T-cell (primary cell): ENCODE measurements at places on chromosomes 7 and 10. TPM values are rescaled to one million over a fixed set of nuclear protein-coding genes. Genes with fewer than 3 reads are reported as not detected.

The STRA8 gene
- not detected for total RNA-seq

The LIPM gene
- not detected for total RNA-seq

The SLC26A3 gene
- 0.33 TPM for total RNA-seq

The ZNF92 gene
- total RNA-seq, result 18.0 TPM

The GRM3 gene
- total RNA-seq, result not detected

The FFAR4 gene
- total RNA-seq, result not detected

The OR13A1 gene
- 0.26 TPM for total RNA-seq

The EPHA1 gene
- 43.5 TPM for total RNA-seq

The PRKCQ gene
- 60.3 TPM for total RNA-seq

The RARRES2 gene
- not detected for total RNA-seq

The LOXL4 gene
- not detected for total RNA-seq

The HMX3 gene
- total RNA-seq, result not detected

The SPDYE9 gene
- total RNA-seq, result not detected

The NAT16 gene
- not detected for total RNA-seq

The NOS3 gene
- total RNA-seq, result 4.8 TPM

The SMARCD3 gene
- total RNA-seq, result 8.6 TPM

The MMP21 gene
- 0.47 TPM for total RNA-seq

The PRSS2 gene
- not detected for total RNA-seq

The PAX4 gene
- total RNA-seq, result not detected

The SORBS1 gene
- total RNA-seq, result 0.98 TPM

The PAX2 gene
- not detected for total RNA-seq

The UPP1 gene
- 187 TPM for total RNA-seq

The DPY19L1 gene
- total RNA-seq, result 10.3 TPM

The SPAG6 gene
- not detected for total RNA-seq

The TACR2 gene
- total RNA-seq, result not detected

The NME8 gene
- not detected for total RNA-seq

The TAS2R5 gene
- 3.5 TPM for total RNA-seq

The TMEM209 gene
- 31.0 TPM for total RNA-seq

The CCDC3 gene
- 0.20 TPM for total RNA-seq

The RPEL1 gene
- total RNA-seq, result not detected

The BZW2 gene
- 30.5 TPM for total RNA-seq

The MICALL2 gene
- total RNA-seq, result 3.7 TPM

The POLR2J3 gene
- 151 TPM for total RNA-seq

The INA gene
- total RNA-seq, result not detected

The SAMD9L gene
- 45.5 TPM for total RNA-seq

The UBE2D4 gene
- 10.4 TPM for total RNA-seq

The PLEKHS1 gene
- not detected for total RNA-seq

The FRAT1 gene
- 25.5 TPM for total RNA-seq

The ABCB4 gene
- 0.60 TPM for total RNA-seq

The CASD1 gene
- total RNA-seq, result 28.6 TPM

The HOXA5 gene
- not detected for total RNA-seq

The CYP2C19 gene
- not detected for total RNA-seq

The TMEM130 gene
- total RNA-seq, result not detected

The GIMAP2 gene
- total RNA-seq, result 183 TPM

The IFRD1 gene
- total RNA-seq, result 268 TPM

The PLEKHA1 gene
- 37.1 TPM for total RNA-seq

The EVX1 gene
- total RNA-seq, result 0.16 TPM

The CPED1 gene
- total RNA-seq, result 1.4 TPM

The CHAT gene
- not detected for total RNA-seq
